Choroid plexus epithelial cell (primary cell): ENCODE measurements at places on chromosomes 7 and 10.

- DNase-seq, result no peak
Measured at GRCh38 chr7:149586646-149587645, 89.3 kb upstream of the ZNF746 start.

DNA sequence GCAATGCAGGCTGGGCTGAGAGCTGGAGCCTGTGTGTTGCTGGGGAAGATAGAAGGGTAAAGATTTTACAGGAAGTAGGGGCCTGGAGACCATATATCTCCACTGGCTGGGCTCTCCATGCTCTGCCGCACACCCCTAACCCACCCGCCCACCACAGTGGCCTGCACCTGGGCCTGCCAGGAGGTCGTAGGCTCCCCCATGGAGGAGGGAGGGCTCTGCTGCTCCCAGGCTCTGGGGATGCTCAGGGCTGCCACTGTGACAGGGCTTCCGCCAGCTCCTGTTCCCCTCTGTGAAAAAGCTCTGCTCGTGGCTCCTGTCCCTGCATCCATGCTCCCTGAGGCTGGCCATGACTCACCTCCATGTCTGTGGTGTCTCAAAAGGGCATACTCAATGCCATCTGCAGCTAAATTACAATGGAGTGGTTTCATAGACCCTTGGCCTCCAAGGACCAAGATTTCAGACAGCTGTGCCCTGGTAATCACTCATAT lies 106.0 kb downstream of the CXCL12 start:
- no peak for DNase-seq

DNA sequence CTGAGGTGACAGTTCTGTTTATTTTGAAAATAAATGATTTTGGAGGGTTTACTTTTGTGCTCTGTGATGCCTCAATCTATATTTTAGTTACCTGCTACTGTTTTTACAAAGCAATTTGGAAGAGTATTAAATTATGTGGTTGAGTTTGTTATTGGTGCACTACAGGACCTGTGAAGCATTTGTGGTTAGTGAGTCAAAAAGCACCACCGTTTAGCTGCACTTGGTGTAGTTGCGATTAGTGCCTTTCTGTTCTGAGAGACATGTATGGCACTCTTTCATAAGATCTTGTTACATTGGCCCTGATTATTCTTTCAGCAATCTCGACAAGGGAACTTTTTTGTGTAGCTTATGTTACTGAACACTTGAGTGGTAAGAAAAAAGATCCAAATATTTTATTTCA lies 132.2 kb downstream of the BBS9 start:
- peak; percentile 62 for DNase-seq

GRCh38 chr7:28480595-28480994 lies 68.3 kb downstream of the CREB5 start:
- DNase-seq, result no peak

- no peak for DNase-seq
Measured at GRCh38 chr10:18601321-18601720, 50.1 kb downstream of the NSUN6 start.

GRCh38 chr7:80957226-80957777 lies 38.5 kb upstream of the SEMA3C start:
- no peak for DNase-seq

- peak; percentile 84 for DNase-seq
Measured at GRCh38 chr10:92238586-92239098, 52.2 kb downstream of the CPEB3 start.

DNA sequence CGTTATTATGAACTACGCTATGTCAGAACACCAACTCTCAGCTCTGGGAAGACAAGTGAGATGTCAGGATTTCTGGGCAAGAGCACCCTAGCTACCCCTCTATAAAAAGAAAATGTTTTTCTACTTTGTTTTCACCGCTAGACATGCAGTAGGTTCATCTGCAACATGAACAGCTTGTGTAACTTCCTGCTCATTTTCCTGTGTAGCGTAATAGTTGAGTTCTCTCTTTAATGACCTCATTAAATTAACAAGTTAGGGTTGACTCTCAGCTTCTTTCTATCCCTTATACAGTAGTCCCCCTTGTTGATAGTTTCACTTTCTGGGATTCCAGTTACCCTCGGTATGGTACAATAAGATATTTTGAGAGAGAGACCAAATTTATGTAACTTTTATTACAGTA lies 329.4 kb upstream of the ZNF32 start:
- DNase-seq, result no peak

DNA sequence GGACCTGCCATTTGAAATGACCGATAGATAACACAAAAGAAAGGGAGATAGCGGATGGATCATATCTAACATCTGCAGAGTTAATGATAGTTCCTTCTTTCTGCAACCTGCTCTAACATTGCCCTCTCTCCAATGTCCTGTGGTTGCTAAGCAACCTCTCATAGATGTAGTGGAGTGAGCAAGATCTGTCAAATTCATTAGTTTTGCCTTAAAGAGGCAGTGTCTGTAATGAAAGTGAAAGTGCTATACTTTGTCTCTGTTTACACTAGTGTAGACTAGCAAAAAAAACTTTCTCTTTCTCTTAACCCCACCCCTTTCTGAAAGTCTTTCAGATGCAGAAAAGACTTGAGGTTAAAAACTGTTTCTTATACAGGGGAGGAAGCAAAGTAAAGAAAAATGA lies 1196.9 kb downstream of the SORCS3 start:
- peak; percentile 2 for DNase-seq

DNA sequence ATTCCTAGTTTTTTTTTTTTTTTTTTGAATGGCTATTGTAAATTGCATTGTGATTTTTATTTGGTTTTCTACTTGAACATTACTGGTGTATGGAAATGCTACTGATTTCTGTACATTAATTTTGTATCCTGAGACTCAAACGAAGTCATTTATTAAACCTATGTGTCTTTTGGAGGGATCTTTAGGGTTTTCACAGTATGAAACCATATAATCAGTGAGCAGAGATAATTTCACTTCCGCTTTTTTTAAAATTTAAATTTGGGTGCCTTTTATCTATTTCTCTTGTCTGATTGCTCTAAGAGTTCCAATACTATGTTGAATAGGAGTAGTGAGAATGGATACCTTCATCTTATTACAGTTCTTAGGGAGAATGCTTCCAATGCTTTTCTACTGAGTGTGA lies 102.7 kb downstream of the ZWINT start:
- DNase-seq, result no peak

GRCh38 chr7:42233171-42233570 lies 3.8 kb downstream of the GLI3 start:
- no peak for DNase-seq

GRCh38 chr7:131895541-131896164 lies 339.2 kb upstream of the PODXL start:
- DNase-seq, result peak; percentile 45

- no peak for DNase-seq
Measured at GRCh38 chr10:115883372-115883771, 389.6 kb downstream of the GFRA1 start.

DNA sequence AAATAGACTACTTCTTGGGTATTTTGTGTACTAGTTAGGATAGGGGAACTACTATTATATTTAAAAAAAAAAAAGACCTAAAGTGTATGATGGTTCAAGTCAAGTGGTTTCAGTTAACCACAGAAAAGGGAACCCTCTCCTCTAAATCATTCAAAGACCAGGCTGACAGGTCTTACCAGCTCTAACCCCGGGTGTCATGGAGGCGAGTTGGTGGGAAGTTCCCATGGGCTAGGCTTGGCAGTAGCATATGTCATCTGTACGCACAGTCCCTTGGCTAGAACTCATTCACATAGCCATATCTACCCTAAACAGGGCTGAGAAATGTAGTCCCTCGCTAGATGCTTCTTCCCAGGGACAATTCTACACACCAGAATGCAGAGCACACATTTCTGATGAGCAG lies 37.7 kb upstream of the KCNMA1 start:
- no peak for DNase-seq

- DNase-seq, result no peak
Measured at GRCh38 chr7:158310924-158311666, 276.5 kb downstream of the PTPRN2 start.

GRCh38 chr7:68544851-68545250 lies 1053.4 kb upstream of the AUTS2 start:
- no peak for DNase-seq

DNA sequence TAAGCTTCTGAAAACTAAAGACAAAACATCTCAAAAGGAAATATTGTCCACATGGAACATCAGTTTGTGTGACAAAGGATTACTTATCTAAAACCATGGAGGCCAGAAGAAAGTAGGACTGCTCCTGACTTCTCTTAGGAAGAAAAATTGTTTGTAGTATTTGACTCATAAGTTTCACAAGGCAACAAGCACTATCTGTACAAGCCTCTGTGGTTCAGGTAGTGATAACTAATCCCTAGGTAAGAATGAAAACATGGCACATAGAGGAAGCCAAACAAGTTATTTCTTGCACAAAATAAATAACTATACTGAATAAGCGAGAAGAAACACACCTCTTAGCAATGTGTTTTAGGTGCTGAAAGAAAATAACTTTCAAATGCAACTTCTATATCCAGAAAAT lies 30.3 kb downstream of the TFPI2 start:
- DNase-seq, result no peak

DNA sequence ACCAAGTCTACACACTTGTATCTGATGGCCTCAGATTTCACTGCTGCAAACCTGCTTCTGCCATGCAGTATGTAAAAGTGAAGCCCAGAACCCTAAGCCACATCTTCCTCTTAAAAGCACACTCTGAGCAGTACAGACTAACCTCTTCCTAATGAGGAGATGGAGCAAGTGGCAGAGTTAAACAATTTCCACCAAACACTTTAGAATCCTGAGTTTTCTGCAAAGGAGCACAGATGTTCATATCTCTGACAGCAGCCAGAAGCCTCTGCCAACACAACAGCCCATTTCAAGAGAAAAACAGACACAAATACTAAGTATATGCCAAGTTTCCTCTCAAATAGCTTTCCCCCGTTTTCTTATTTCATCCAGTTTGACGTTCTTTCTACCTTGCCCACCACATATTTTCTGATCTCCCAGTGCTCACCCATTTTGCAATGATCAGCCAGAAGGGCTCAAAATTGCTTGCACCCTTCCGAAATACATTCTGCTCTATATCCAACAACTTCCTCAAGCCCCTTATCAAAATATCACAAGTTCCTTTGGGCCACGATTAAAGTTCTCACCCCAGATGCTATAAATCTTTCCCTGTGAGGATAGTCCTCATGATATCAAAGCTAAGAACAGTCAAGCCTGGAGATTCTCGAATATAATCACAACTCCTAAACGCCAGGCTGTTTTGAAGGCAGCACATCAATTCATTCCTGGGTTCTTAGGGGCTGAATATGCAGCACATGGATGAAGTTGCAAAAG lies 27.5 kb downstream of the ELMO1 start:
- no peak for DNase-seq

- peak; percentile 40 for DNase-seq
Measured at GRCh38 chr10:31304291-31304970, 14.6 kb upstream of the ZEB1 start.

DNA sequence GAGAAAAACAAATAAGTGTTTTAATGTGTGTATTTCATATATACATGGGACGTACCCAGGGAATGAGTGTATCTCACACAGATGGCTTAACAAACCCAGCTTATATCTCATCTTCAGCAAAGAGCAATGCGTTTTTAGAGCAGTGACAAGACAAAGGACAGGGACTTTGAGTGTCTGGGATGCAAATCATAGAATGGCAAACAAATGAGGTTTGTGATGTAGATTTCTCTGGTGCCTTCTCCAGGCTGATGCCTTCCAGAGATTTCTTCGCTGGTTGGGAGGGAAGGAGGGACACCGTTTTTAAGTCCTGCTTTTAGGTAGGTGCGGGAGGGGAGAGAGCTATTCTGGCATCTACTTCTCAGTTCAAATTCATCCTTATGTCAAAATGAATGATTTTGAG lies 16.6 kb downstream of the LANCL2 start:
- no peak for DNase-seq

GRCh38 chr10:42911359-42911758 lies 128.8 kb downstream of the BMS1 start:
- no peak for DNase-seq

- peak; percentile 39 for DNase-seq
Measured at GRCh38 chr7:134548877-134549276, at the start of gene AKR1B15. Gene AKR1B15, plus strand, starts transcription at chr7:134549110. Its CDS starts 15,510 bp downstream, at chr7:134564620.

DNA sequence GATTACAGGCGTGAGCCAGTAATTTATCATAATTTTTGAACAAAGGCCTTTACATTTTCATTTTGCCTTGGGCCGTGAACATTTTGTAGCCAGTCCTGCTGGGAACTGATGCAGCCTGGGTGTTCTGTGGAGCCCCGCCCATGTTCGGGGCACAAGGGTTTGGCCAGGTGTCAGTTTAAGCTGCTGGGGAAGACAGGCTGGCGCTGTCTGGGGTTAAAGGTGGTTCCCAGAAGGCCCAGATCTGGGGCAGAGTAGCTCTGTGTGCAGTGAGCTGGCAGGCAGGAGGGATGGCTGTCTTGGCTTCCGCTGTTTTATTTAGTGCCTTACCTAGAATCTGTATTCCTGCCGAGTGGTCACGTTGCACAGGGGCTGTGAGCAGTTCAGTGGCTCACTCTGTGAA lies 50.2 kb downstream of the DOCK1 start:
- DNase-seq, result no peak

DNA sequence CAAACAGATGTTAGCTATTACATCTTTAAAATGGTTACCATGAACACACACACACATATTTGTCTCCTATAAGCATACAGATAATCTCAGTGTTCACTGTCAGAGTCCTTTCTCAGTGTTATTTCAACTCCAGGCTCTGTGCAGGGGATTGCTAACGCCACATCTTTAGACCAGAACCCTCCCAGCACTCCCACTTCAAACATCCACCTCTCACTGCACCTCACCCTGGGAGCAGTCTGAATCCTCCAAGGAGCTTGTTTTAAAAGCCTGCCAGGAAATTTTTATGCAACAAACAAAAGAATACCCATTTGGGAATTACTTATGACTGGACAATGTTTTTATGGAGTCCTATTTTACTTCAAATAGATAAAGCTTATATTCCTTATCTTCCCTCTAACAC lies 107.4 kb downstream of the PARD3 start:
- DNase-seq, result peak; percentile 43

GRCh38 chr10:133379152-133379800 lies at the start of gene PAOX:
Gene PAOX, plus strand, starts transcription at chr10:133379262. Its CDS starts 55 bp downstream, at chr10:133379317.
- DNase-seq, result peak; percentile 65

GRCh38 chr7:32116436-32116835 lies 46.2 kb upstream of the PDE1C start:
- DNase-seq, result no peak

DNA sequence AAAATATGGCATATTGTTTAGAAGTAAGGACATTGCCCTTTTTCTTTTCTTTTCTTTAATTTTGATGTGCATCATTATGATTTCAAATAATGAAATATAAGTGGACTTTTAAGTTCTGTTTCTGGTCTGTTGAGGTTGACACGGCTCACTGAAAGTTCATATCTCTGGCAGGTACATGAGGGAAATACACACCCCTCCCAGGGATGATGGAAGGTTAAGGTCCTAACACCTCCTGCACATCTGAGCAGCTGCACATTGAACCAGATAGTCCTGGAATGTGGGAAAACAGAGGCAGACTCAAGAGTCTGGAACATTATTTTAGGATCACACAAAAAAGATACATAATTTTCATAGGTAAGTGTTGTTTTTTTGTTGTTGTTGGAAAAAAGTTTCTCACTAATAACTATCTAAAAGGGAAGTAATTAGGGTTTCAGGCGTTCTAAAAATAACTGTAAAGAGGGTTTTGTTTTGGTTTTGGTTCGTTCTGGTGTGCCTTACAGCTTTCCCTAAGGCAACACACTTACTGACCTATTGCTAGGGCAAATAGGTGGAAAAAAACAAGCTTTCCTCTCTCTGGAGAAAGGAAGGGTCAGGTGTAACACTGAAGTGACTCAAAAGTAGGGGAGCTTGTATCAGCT lies 201.2 kb upstream of the PRKCQ start:
- DNase-seq, result no peak
